ENCODE measurements at places on chromosomes 4 and X. TPM values are rescaled to one million over a fixed set of nuclear protein-coding genes. Genes with fewer than 3 reads are reported as not detected.
A peak's percentile ranks its signal among the peaks of the same experiment; 100 is the strongest.

GRCh38 chr4:113820108-113820507 is 58.6 kb upstream of the CAMK2D start:
- no peak for DNase-seq
- H3K4me3 ChIP-seq: no peak overlapping the region
- no peaks in the 10 kb centered on the region for H3K36me3 ChIP-seq
- H3K4me1 ChIP-seq: no peaks in the 10 kb centered on the region

- DNase-seq: no peak
- no peak overlapping the region for H3K27ac ChIP-seq
- no peak overlapping the region for H3K4me3 ChIP-seq
- H3K36me3 ChIP-seq: no peaks in the 10 kb centered on the region
These were observed 828.7 kb downstream of the PCDH7 start for GRCh38 chr4:31548823-31549222.

GRCh38 chr4:76688619-76689144 is 209.3 kb downstream of the SOWAHB start:
- peak overlapping the region; percentile 74 for H3K27ac ChIP-seq
- peak; percentile 44 for DNase-seq
- H3K4me3 ChIP-seq: peak overlapping the region; percentile 68
- peaks cover 27% of the 10 kb centered on the region for H3K4me1 ChIP-seq

GRCh38 chr4:130233377-130234047 is 1137.6 kb downstream of the C4orf33 start:
- no peak overlapping the region for H3K4me3 ChIP-seq
- no peaks in the 10 kb centered on the region for H3K36me3 ChIP-seq
- no peaks in the 10 kb centered on the region for H3K27me3 ChIP-seq
- no peak for DNase-seq
- no peak overlapping the region for H3K27ac ChIP-seq
- H3K4me1 ChIP-seq: no peaks in the 10 kb centered on the region

Gene ZNF674
- 5.8 TPM for total RNA-seq

Gene VEGFD
- not detected for total RNA-seq

GRCh38 chr4:38132107-38132673 is 172.0 kb downstream of the PTTG2 start:
- H3K27ac ChIP-seq: 0 out of 2 replicates have a peak overlapping the region, but pooled peaks have one; percentile 21
- H3K27me3 ChIP-seq: peaks cover 35% of the 10 kb centered on the region
- 0 out of 2 replicates have a peak, but pooled peaks cover 6% of the 10 kb centered on the region for H3K36me3 ChIP-seq
- peak; percentile 48 for DNase-seq
- H3K4me1 ChIP-seq: peaks cover 33% of the 10 kb centered on the region

GRCh38 chrX:119266364-119266995 is 30.4 kb downstream of the PGRMC1 start:
- H3K27me3 ChIP-seq: no peaks in the 10 kb centered on the region
- H3K4me3 ChIP-seq: no peak overlapping the region
- H3K27ac ChIP-seq: no peak overlapping the region

DNA sequence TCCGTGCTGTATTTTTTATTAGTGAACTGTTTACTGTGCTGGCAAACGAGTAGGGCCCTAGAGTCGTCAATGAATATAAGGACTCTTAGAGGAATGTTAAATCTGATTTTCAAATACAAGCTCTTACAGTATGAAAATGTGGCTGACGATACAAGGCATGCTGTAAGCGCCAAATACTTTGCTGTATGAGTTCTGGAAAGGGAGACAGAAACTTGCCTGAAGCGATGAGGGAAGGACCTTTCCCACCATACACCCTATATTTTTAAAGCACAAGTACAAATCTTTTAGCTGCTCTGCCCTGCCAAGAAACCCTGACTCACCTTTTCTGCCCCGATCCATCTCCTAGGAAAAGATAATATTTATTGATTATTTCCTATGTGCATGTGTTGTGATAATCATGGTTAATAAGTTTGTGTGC is 15.7 kb upstream of the RUFY3 start:
- no peaks in the 10 kb centered on the region for H3K36me3 ChIP-seq
- peaks cover 17% of the 10 kb centered on the region for H3K4me1 ChIP-seq
- peaks cover 26% of the 10 kb centered on the region for H3K27me3 ChIP-seq
- H3K4me3 ChIP-seq: peak overlapping the region; percentile 86
- DNase-seq: no peak
- H3K27ac ChIP-seq: no peak overlapping the region

Gene XAGE1A
- total RNA-seq: not detected

Gene NEUROG2
- total RNA-seq: not detected

Gene NHSL2
- total RNA-seq: 9.5 TPM

- H3K27me3 ChIP-seq: no peaks in the 10 kb centered on the region
- DNase-seq: no peak
- H3K36me3 ChIP-seq: no peaks in the 10 kb centered on the region
- no peaks in the 10 kb centered on the region for H3K4me1 ChIP-seq
- H3K27ac ChIP-seq: no peak overlapping the region
- no peak overlapping the region for H3K4me3 ChIP-seq
These were observed 5.5 kb downstream of the SAT1 start for GRCh38 chrX:23788521-23788920.

Gene SUPT20HL1
- total RNA-seq: not detected

DNA sequence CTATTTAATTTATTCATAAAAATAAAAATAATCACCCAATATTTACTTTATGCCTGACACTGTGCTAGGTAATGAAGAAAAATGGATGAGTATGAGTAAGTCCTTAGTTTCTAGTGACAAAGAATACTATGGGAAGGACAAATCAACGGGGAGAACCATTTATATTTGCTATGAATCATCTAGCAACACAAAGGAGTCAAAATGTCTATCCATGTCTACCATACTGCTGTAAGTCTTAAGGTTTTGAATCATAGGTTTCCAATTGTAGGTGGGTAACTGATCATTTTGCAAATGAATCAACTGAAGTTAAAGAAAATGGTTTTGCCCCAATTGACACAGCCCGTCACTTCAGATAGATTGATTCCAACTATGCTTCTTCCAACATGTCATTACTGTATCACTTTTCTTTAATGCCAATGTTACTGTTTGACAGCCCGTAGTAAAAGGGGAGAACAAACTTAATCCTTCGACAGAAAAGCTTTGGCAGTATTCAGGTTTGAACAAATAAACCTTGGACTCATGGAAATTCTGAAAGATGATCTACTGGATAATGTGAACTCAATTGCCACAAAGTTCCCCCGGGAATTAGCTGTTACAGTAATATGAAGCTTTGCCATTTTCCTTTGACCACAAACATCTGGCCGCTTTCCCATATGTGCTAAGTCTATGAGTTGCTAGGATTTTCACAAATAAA is 3.2 kb downstream of the TDO2 start:
- no peaks in the 10 kb centered on the region for H3K27me3 ChIP-seq
- H3K4me3 ChIP-seq: no peak overlapping the region
- H3K27ac ChIP-seq: no peak overlapping the region
- DNase-seq: no peak

GRCh38 chrX:38882894-38883626 is 81.8 kb downstream of the MID1IP1 start:
- no peak overlapping the region for H3K27ac ChIP-seq
- no peaks in the 10 kb centered on the region for H3K4me1 ChIP-seq
- no peaks in the 10 kb centered on the region for H3K36me3 ChIP-seq
- no peak overlapping the region for H3K4me3 ChIP-seq
- no peaks in the 10 kb centered on the region for H3K27me3 ChIP-seq

- H3K27me3 ChIP-seq: no peaks in the 10 kb centered on the region
- H3K27ac ChIP-seq: no peak overlapping the region
- no peak for DNase-seq
- no peaks in the 10 kb centered on the region for H3K4me1 ChIP-seq
- no peak overlapping the region for H3K4me3 ChIP-seq
These were observed 73.2 kb downstream of the UBE2K start for GRCh38 chr4:39770969-39771724.

Gene MTTP
- 0.14 TPM for total RNA-seq
